Omental fat pad (tissue), 4 donors: ENCODE measurements at places on chromosomes 16 and 17.

GRCh38 chr17:1486802-1487695 lies 5.4 kb downstream of the MYO1C start:
- DNase-seq, result peak; percentile 58

- DNase-seq, result no peak
These were observed 2.7 kb downstream of the MPRIP start for GRCh38 chr17:17044846-17045561.

- no peak for DNase-seq
These were observed 209.1 kb downstream of the MAF start for GRCh38 chr16:79391395-79391794.

GRCh38 chr17:7851438-7852261 lies 3.2 kb upstream of the TMEM88 start:
- no peak for DNase-seq

DNA sequence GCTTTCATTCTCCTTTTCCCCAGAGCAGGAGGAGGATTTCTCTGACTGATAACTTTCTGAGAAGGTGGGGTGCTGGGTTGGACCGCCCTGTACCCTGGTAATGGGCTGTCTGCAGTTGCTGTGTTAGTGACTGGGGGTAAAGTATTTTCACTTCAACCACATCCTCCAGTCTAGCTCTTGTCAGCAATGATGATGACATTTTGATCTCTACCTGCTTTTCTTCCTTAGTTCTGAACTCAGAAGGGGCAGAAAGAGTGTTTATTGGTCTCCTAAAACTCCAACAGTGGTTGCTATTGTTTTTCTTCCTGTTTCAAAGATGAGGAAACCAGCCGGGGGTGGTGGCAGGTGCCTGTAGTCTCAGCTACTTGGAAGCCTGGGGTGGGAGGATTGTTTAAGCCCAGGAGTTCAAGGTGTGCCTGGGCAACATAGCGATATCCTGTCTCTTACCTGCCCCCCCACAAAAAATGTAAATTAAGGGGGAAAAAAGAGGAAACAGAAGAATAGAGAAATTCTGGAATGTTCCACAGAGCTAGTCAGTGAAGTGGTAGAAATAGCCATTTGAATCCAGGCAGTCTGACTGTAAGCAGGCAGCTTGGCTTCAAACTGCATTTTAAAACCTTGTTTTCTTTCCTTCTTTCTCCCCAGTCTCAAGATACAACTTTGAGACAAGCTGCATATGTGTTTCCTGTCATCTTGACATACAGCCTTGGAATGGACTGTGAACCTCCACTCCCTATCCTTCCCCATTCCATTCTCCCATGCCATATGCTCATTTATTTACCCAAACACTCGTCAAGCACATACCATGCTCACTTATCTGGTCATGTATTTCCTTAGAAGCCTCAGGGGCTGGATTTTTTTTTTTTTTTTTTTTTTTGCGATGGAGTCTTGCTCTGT lies 3.3 kb upstream of the N4BP1 start:
- DNase-seq, result no peak

DNA sequence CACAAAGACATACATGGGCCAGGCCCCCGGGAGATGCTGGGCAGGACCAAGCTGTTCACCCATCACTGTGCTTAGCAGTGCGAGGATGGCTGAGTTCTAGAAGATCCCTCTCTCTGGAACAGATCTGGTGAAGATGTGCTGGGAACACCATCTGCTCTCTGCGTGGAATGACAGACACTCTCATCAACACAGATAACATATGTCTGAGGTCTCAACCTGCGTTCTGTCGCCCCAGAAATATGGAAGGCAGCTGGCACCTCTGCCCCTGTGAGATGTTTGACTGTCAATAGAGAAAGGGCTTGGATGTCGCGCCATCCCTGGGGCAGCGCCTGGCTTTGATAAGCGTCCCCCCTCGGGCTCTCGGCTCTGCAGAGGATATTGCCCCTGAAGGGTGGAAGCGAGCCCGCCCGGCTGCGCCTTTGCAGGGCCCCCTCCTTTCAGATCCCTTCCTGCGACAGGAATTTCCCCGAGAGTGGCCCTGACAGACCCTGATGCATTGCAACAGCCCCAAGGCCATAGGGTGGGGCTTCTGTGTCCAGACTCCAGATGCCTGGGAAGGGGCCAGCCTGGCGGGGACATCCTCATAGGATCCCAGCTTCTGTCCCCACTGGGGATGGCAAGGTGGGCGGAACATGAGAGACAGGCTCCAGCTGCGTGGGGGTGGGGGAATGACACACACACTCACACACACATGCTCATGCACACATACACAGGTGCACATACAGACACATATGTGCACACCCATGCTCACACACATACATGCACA lies 86.9 kb upstream of the ZNF469 start:
- DNase-seq, result no peak

DNA sequence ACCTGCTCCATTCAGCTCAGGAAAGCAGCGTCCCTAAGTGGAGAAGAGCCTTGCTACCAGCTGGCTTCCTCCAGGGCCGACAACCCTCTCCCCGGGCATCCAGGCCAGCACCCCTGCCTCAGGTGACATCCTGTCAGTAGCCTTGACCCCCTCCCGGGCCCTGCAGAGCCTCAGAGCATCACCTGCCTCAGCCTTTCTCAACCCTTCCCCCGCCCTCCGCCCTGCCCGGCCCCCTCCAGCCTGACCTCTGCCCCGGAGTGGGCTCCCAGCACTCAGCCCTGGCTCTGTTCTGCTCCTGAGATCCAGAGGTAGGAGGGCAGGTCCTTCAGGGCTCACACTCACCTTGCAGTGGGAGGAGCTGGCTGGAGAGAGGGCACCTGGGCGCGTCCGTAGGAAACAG lies 73.8 kb upstream of the METRNL start:
- DNase-seq, result no peak

GRCh38 chr16:30185683-30186421 lies 2.5 kb downstream of the CORO1A start:
- no peak for DNase-seq

DNA sequence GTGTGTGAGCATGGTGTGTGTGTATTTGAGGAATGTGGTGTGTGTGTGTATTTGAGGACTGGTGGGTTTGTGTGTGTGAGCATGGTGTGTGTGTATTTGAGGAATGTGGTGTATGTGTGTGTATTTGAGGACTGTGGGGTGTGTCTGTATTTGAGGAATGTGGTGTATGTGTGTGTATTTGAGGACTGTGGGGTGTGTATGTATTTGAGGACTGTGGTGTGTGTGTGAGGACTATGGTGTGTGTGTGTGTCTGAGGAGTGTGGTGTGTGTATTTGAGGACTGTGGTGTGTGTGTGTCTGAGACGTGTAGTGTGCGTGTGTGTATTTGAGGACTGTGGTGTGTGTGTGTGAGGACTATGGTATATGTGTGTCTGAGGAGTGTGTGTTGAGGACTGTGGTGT lies 18.0 kb upstream of the CACNG1 start:
- DNase-seq, result no peak

GRCh38 chr17:30173649-30174048 lies 57.0 kb downstream of the NSRP1 start:
- no peak for DNase-seq

- no peak for DNase-seq
These were observed 131.1 kb downstream of the TMEM114 start for GRCh38 chr16:8459085-8459733.

DNA sequence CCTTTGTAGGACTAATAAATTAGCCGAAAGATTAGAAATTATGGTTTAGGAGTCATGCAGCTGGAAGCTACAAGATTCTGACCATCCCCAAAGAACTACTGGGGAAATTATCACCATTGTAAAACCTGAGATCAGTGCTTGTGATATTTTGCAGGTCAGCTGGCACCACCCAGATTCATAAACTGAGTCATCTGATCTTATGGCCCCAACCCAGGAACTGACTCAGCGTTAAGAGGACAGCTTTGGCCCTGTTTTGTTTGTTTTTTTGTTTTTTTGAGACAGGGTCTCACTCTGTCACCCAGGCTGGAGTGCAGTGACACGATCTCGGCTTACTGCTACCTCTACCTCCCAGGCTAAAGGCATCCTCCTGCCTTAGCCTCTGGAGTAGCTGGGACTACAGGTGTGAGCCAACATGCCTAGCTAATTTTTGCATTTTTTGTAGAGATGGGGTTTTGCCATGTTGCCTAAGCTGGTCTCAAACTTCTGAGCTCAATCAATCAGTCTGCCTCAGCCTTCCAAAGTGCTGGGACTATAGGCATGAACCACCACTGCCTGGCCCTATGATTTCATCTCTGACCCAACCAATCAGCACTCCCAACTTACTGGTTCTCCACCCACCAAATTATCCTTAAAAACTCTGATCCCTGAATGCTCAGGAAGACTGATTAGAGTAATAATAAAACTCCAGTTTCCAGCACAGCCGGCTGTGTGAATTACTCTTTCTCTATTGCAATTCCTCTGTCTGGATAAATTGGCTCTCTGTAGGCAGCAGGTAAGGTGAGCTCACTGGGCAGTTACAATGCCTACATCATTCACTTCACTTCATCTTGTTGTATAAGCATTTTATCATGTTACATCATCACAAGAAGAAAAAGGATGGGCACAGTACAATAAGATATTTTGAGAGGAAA lies 79.4 kb upstream of the KSR1 start:
- no peak for DNase-seq

DNA sequence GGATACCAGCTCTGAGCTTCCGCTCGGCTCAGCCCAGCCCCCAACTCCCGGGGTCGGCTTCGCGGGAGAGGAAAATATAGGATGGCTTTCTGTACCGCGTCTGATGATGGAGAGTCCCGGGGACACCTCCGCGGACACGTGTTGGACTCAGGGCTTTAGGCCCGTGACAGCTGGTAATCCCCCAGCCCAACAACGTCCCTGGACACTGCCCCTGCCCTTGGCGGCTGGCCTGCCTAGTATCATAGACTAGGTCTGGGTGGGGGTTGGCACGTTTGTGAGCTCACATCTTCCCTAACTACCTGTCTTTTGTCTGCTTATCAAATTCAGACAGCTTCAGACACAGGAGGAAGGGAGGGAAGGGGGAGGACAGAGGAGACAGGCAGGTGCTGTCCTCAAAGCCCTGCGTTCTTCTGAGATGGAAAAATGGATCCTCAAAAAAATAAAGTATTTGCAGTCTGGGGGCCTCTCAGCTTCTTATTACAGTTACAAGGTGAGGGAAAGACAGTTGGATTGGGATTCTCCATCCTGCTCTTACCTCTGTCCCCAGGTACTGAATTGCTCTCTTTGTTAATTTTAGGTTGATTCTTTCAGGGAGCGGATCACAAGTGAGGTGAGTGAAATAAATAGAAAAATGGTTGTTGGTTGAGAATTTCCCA lies 698 bp downstream of the PSME3 start:
- no peak for DNase-seq

DNA sequence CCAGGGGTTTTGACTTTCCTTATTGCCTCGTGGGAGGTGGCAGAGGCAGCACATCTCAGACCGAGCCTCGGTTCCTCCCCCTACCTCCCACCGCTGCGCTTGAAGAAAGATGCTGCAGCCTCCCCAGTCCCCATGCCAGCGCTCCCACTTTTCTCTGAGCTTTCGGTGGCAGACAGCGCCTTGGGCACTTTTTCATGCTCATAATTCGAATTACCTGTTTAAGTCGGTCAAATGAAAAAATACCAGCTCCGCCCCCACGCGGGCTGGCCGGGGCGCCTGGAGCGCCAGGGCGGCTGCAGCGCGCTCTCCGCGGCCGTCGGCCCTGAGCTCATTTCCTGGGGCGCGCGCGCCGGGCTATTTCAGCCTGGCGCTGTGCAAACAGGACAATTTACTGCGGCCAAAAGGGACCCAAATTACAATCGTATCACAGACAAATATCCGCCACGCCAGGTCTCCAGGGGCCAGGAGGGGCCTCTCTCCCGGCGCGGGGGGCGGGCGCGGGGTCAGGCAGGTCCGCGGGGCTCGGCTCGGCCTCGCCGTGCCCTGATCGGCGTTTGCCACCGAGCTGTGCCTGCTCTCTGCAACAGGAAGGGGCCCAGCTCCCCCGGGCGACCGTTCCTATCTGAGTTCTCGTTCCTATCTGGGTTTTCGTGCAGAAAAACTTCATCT lies 45.0 kb downstream of the SOST start:
- no peak for DNase-seq

DNA sequence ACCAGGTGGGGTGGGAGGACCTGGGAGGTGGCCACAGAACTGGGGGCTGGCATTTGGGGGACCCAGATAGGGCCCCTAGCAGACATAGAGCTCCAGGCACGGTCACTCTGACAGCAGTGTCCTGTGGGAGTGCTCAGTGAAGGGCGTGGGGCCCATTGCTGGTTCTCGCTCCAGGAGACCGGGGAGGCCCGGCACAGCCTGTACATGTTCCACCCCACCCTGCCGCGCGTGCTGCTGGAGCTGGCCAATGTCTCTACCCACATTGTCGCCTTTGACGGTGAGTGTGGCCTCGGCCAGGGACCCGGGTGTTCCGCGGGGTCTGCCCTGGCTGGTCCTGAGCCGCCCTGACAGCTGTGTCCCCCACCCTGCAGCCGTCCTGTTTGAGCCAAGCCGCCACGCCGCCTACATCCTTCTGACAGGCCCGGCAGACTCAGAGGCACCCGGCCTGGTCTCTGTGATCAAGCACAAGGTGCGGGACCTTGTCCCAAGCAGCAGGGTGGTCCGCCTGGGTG lies 11.2 kb downstream of the RGS11 start:
- no peak for DNase-seq

DNA sequence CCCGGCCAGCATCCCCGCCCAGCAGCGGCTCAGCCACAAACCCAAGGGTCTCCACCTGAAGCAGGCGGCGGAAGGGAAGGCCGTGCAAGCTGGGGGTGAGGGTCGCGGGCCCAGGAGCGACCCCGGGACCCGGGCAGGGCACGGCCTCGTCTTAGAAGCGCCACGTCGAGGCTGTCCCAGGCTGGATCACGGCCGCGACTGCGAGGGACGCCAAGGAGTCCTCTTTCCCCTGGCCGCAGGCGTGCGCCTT lies 538 bp upstream of the CCNF start:
- peak; percentile 27 for DNase-seq

DNA sequence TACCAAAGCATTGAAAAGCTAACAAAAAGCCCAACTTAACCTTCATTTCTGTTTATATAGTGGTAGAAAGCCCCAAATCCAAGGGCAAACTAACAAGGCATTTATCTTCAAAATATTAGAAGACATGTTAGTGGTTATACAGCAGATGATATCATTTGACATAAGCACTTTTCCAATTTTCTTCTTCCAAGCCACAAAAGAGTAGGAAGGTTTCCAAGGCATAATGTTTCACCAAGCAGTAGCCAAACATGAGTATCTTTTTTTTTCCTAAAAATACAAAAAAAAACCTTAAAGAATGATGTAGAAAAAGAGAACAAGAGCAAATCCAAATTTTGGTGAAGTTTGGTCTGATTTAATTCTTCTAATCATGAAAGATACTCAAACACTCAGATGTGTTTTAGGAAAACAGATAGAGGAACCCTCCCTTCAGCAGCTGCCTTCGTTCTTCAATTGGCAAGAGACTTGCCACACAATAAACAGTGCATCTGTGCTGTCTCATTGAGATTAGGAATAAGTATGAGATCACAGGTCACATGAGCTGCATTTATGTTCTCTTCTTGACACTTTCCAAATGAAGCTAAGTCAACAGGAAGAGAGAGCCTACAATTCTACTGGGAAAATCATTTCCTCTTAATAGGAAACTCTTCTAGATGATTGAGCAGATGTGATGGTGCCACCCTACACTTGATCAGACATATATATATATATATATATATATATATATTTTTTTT lies 106.7 kb downstream of the TTC19 start:
- no peak for DNase-seq

GRCh38 chr17:39867084-39867879 lies 720 bp upstream of the ZPBP2 start:
- no peak for DNase-seq
